ENCODE measurements at places on chromosomes 3 and 15.
A peak's percentile ranks its signal among the peaks of the same experiment; 100 is the strongest.

DNA sequence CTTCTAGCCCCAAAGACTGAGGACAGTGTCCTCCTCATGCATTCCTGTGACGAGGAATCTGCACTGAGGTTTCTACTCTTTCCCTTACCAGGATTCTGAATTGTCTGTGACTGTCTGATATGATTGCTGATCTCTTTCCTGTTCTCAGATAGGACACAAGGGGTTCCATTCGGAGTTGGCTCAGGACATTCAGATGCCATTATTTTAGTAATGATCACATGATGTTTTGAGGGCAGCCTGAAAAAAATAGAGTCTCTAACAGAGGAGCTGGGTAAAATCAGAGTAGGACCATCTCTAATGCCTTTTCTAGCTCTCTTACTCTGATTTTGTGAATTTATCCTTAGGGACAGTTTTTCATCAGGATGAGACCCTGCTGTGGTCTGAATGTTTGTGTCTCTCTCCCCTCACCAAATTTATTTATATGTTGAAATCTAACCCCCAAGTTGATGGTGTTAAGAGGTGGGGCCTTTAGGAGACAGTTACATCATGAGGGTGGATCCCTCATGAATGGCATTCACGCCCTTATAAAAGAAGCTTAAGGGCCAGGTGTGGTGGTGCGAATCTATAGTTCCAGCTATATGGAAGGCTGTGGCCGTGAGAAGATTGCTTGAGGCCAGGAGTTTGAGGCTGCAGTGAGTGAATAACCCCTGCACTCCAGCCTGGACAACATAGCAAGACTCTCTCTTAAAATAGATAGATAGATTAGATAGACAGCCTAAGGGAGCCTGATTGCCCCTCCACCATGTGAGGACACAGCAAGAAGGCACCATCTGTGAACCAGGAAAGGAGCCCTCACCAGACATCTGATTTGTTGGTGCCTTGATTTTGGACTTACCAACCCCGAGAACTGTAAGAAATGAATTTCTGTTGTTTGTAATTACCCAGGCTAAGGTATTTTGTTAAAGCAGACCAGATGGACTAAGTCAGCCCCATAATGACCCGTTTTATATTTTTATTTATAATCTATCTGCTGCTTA, 24.4 kb downstream of the FNDC3B start:
- ATAC-seq = no peak

DNA sequence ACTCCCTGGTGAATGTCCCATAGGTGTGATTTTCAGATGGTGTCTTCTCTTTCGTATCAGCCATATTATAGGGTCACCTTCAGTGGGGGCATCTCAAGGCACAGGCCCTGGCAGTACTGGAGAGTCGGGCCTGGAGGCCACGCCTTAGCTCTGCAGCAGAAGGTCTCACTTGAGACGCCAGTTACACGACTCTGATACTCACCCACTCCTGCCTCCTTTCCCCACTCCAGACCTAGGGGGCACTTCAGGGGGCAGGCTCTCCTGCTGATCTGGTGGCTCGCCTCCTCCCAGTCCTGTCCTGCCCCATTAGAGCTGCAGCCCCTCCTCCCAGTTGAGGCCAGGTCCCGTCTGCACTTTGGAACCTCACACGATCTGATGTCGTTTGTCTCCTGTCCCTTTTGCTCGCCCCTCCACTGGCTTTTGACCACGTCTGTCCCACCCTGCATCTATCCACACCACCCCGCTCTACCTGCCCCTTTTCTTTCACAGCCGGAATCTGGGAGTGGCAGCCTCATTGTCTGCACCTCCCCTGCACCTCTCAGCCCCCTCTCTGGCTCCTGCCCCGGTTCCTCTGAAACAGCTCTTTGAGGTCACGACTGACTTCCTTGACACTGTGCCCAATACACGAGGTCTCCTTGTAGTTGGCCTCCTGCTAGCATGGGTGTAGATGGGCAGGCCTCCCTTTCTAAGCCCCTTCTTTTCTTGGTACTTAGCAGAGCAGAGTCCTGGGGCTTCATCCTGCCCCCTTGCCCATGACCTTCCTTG, 181.9 kb downstream of the NSMCE3 start:
- ATAC-seq = no peak

- peak; percentile 93 for ATAC-seq
These were observed 10.9 kb downstream of the LRRFIP2 start for GRCh38 chr3:37163262-37164015.

GRCh38 chr15:35928847-35929246, 382.9 kb upstream of the DPH6 start:
- ATAC-seq = no peak

DNA sequence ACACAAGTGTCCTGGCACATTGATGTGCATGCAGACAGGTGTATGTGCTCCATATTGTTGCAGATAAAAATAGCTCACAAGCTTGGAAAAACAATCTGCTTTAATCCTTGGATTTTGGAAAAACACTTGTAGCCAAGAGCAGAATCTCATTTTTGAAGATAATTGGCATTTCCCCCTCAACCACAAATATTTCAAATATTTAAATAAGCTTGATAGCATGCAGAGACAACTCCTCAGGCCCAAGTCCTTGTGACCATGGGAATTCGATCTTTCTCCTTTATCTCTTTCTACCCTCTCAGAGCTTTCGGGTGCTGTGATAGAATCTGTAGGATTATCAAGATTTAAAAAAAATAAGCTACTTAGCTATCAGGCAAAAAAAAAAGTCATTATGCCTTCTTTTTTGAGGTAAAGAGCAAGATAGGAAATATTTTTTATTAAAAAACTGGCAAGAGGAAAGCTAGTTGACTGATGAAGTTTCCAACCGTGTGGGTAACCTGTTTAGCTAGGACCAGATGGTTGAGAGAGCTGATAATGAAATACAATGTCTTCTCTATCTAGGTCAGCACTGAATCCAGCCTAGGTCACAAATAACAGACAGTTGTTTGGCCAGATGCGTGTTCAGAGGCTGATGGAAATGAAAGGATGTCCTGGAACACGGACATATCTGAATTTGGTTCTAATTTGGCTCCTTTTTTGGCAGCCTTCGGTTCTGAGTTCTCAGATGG, 54.9 kb upstream of the SNRK start:
- ATAC-seq = no peak

GRCh38 chr15:42190370-42190769, 17.7 kb downstream of the VPS39 start:
- no peak for ATAC-seq

DNA sequence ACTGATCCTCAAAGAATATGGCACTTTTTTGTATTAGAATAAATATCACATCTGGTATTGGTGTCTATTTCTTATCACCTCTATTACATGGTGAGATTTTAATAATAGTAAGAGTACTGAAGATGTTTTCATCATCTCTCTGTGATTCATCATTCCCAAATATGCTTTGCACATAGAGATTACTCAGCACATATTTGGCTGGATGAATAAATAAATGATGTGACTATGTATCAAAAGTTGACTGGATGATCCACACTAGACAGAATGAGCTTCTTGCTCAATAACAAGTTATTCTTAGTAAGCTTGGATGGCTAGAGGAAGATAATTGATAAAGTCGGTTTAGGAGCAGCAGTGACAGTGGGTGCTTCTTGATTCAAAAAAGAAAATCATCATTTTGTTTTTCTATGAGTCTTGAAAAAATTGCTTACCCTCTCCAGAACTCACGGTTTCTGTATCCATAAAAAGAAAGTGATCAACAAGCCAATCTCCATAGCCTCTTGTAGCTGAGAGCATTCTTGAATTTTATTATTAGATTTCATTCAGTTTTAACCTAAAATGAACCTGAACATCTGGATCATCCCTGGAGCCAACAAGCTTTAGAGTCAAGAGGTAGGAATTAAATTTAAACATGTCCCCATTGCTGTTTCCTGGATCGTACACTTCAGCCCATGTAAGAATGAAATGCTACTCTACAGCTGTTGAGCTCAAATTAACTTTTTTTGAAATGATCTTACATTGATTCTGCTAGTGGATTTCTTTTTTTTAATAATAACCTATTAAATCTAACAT, 104.8 kb upstream of the OSTN start:
- ATAC-seq = no peak

DNA sequence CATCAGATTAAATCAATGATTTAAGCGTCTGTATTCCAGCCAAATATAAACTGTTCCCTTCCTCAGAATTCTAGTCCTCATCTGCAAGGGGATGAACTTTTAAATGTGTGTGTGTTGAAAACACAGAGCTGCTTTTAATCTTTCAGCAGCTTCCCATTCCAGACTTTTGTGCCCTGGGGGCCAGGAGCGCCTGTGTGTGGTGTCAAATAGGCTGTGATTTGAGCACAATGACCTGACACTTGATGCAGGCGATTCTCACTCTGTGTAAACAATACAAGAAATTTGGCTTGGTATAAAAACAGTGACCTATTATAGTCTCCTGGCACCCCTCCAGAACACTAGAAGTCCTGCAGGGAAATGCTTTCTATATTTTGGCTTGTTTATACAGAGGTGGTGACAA, 274.6 kb upstream of the ROPN1 start:
- ATAC-seq = peak; percentile 55
